CD4-positive, alpha-beta T cell (primary cell): ENCODE measurements at places on chromosomes 4 and X.

DNA sequence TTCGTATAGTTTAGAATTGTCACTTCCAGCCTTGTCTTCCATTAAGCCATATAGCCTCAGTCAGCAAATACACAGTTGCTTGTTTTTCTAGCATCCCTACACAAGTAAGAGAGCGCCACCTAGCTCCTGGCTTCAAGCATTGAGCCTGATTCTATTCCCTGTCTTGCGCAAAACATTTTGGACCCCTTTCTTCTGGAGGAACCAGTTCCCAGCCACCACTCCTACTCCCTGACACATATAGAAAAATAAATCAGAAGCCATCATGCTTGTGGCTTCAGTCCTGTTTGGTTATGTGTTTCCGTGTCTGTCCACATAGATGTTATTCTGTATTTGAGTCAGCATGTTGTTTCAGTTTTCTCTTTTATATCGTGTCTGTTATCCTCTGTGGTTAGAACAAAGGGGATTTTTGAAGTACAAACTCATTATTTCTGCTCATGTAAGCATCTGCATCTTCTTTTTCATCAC is 59.9 kb downstream of the GK start:
- DNase-seq: peak; percentile 5

DNA sequence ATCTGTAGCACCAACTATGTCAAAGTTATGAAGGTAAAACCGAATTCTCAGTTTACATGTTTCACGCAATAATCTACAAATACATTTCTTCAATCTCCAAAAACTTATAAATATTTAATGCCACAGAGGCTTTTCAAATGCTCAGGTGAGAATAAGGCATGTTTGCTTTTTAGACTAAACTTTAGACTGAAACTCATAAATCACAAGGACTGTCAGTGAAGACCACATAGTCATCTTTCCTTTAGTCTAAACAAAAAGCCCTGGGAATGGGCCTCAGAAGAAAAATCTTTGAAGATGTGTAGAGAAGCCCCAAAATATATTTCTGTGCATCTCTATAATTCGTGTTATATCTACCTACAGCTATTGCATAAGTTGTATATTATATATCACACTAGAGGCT is 54.5 kb upstream of the DCTD start:
- DNase-seq: no peak

DNA sequence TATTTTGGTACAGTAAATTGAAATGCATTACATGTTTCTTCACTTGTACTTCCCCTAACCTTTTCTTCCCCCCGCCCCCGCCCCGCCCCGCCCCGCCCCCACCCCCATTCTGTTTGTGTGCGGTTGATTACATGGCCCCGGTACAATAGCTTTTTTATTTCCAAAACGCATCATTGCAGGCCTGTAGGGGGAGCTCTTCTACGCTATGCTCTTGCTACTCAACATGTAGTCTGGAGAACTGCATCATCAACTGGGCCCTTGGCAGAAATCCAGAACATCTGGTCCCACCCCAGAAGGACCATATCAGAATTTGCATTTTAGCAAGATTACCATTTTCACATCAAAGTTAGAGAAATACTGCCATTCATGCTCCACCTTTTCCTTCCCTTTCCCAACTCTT is 333.3 kb upstream of the DDX53 start:
- DNase-seq: no peak

GRCh38 chr4:167428156-167428555 is 193.9 kb upstream of the SPOCK3 start:
- no peak for DNase-seq

GRCh38 chr4:124504431-124504830 is 208.1 kb downstream of the ANKRD50 start:
- no peak for DNase-seq

- no peak for DNase-seq
Observed at GRCh38 chr4:20432088-20432487, 180.4 kb downstream of the SLIT2 start.

DNA sequence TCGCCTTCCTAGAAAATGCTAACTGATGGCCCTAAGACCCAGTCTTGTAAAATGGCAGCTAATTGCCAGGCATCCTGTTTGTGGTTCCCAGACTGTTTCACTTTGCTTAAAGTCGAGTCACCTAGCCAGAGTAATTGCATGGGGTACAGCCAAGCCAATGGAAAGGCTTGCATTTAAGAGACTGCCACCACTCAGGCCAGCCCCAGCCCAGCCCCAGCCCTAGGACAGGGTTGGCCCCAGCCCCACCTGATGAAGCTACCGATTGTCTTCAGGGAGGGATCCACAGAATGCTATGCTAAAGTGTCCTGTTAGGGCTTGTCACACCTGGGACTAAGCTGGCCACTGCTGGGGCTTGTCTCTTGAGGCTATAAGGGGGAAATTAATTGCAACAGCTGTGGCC is 194.6 kb upstream of the KLF3 start:
- DNase-seq: no peak

DNA sequence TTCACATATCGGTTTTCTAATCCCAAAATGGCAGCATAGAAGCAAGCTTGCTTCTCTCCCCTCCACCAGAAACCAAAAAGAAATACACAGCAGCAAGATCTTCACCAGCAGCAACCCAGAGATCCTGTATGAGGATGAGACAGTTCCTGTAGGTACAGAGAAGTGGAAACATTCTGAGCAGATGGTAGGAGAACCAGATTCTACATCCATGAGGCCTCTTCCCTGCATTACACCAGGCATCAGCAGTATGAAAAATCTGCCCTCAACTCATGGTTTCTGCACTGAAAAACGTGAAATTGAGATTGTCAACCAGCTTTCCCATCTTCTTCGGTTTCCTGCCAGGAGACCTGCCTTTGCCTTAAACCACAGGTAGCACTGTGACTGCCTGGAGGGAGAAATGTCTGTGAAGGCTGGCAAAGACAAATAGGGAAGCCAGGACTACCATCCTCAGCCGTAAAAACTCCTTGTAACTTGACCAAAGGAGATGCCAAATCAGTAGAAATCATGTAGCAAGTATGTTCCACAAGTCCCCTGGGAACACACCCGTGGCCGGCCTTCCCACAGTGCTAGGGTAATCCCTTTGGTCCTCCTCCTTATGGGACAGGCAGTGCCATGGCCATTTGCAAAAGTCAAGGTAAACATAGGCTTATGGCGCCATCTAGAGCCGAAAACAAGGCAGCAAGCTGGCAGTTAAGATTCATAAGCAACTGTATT is 24.0 kb upstream of the MTHFD2L start:
- peak; percentile 2 for DNase-seq

GRCh38 chrX:74458736-74459135 is 37.4 kb downstream of the SLC16A2 start:
- DNase-seq: no peak

DNA sequence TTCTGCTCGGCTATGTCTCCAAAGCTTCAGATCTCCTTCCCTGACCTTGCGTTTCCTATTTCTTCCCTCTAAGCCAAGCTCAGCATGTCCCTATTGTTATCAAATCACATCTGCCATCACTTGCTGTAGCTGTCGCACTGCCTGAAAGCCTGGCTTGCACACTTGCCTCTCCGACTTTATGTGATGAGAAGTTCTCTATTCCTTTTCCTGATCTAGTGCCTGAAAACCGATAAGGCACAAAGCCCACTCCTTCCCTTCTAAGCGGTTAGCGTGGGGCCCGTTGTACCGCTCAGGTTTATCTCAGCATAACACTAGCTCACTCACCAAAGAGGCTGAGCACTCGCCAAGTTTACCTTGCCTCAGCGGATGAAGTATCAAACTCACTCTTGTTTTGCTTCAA is 816 bp downstream of the NMU start:
- no peak for DNase-seq

DNA sequence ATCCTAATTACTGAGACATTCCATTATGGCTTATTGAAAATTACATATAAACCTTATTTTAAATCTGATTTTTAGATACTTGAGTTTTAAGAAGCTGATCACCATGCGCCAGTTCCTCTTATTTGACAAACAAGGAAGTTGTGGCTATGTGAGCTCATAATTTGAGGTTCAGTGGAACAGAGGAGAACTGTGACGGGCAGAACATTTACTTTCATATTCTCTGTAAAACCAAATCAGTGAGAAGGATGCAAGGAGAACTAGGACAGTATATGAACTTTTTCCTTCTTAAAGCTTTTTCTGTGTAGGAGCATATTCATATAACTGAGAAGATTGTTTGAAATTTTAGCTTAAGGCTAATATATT is 25.3 kb downstream of the STIM2 start:
- no peak for DNase-seq

DNA sequence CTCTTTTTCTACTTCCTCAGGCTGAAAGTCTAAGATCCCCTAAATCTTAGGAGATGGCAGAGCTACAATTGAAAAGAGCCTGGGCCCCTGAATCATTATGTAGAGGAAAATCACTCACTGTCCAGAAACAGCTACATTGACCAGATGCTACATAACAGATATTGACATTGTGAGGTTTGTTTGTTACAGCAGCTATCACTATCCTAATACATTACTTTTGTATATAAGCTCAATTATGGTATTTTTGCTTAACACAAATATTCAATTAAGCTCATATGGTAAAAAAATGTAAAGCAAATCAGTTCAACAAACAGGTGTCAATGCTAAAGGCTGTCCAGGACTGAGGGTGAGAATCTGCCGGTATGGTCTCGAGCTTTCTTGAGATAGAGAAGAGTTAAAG is 89.4 kb downstream of the LDB2 start:
- DNase-seq: no peak

DNA sequence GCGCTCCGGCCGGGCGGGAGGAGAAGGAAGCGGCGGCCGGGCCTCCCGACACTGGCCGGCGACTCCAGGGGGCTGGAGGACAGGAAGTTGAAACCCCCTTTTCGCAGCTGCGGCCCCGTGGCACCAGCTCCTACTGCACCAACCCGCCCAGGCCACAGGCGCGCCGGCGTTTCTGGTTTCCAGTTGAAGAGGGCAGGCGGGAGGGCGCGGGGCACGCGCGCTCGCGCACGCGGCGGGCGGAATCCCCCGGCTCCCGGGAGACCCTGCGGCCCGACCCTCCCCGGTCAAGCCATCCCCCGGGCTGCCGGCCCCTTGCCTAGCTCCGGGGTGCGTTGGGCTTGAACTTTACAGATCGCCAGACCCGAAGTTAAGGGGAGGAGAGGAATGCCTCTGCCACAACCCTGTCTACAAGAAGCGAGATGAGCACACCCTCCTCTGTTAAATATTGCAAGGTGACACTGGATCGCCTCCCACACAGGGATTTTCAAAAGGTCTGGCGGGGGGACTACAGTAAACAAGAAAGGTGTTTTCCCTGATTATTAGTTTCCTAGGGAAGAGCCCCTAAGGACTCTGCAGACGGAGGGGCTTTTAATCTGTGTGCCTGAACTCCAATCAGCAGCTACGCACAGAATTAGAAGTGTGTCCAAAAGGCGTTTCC is 1.4 kb downstream of the ELOVL6 start:
- DNase-seq: peak; percentile 42

DNA sequence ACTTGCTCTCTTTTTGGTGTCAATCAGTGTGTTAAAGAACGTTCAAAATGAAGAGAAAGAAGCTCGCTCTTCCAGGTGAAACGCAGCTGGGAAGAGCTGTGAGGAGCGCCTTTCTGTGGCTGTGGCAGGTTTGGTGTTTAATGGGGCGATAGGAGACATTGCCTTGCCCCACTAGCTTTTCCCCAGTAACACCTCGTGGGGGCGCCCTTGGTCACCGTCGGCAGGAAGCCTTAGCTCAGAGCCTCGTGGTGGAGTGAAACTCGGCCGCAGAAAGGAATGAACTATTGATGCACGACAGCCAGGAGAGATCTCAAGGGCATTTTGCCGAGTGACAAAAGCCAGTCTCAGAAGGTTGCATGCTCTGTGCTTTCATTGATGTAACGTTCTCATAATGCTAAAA is 65.1 kb downstream of the GPR143 start:
- no peak for DNase-seq

- DNase-seq: no peak
Observed at GRCh38 chrX:15983034-15983433, 128.4 kb upstream of the AP1S2 start.

DNA sequence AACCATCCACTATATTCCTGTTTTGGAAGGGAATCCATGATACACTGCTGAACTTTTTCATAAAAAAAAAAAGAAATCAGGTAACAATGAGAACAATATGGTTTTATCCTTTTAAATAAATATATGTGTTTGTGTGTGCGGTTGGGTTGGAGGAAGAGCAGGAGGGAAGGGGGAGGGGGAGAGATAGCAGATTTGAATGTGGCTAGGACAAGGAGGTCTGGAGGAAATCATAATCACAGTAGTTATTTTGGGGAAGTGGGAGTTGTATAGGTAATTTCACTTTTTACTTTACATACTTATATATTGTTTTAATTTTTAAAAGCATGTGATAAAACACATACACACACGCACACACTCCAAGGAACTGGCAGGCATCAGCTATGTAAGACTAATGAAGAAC is 134.5 kb upstream of the MBNL3 start:
- DNase-seq: no peak

DNA sequence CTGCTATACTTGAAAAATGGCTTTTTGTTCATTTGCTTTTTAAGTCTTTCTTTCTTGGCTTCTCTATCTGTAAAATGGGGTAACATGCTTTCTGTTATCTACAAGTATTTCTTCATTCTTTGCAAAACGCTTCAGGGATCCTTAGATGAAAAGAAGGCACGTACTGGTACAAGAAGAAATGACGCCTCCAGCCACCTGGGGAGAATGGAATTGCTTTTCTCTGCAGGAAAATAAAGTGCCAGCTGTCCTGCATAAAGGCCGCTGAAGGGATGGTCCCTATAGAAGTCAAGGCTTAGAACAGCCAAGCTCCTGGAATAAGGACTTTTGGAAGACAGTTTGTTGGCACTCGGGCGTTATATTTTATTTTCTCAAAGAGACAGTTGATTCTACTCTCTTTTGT is 210.8 kb upstream of the RASGEF1B start:
- no peak for DNase-seq

- DNase-seq: no peak
Observed at GRCh38 chr4:79987401-79987800, 85.6 kb downstream of the ANTXR2 start.

DNA sequence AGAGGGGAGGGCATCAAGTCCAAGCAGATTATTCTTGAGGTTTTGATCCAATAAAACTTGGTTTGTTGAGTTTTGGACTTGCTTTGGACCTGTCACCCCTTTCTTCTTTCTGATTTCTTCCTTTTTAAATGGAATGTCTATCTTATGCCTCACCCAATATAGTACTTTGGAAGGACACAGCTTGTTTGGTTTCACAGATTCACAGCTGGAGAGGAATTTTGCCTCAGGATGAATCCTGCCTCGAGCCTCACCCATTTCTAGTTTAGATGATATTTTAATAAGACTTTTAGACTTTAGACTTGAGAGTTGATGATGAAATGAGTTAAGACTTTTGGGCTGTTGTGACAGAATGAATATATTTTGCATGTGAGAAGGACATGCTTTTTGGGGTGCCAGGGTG is 136.9 kb upstream of the PDE5A start:
- DNase-seq: no peak
